ENCODE measurements at places on chromosomes 12 and 14.

DNA sequence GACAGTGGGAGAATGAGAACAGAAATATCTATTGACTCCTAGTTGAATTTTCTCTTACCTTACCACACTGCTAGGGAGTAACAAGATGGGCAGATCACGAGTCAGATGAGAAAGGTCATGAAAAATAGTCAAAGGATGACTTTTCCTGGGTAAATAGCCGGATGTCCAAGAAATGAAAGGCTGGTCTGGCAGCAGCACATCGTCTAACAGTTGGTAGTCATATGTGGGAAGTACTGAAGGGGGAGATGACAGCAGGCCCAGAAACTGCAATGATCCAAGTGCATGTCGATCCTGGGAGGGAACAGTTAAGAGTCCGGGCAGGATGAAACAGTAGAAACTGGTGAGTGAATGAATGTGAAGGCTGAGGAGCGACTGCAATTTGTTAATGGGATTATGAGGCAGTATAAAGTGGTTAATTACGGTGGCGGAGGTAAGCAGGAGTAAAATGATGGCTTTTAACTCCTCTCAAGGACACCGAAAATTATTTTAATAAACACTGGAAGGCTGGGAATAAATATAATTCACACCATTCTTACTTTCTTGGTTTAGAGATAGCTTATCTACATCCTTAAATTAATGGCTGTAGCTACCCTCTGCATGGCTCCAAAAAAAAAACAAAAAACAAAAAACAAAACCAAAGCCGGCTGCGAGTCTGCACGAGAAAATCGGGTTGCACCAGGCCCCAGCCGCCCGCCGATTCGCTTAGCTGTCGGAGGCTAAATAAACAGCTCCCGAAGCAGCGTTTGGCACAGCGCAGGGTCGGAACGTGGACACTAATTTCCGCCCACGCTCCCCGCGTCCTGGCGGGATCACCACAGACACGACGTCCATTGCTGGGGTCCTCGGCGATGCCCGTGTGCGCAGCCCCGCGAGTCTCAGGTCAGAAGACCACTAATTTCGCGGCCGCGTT lies 1.0 kb upstream of the ERC1 start:
- DNase-seq, result peak; percentile 69

- DNase-seq, result no peak
Observed at GRCh38 chr14:87409393-87409792, 583.6 kb downstream of the GALC start.

DNA sequence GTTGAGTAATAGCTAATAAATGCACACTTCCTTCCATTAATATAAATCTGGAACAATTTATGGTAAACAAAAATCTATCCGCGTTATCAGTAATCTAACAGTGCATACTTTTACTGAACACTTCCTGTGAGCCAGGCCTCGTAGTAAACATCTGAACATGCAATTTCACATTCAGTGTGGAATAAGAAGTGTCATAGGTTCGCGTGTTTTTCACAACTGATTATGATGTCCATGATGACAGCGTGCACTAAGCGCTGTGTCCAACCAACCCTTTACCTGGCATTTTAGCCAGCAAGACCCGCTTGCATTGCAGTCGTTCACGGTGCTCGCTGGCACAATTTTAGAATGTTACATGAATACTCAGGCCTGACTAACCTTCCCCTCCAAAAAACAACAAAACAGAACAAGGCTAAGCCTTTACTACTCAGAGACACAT lies 2.1 kb downstream of the PNMA1 start:
- no peak for DNase-seq

DNA sequence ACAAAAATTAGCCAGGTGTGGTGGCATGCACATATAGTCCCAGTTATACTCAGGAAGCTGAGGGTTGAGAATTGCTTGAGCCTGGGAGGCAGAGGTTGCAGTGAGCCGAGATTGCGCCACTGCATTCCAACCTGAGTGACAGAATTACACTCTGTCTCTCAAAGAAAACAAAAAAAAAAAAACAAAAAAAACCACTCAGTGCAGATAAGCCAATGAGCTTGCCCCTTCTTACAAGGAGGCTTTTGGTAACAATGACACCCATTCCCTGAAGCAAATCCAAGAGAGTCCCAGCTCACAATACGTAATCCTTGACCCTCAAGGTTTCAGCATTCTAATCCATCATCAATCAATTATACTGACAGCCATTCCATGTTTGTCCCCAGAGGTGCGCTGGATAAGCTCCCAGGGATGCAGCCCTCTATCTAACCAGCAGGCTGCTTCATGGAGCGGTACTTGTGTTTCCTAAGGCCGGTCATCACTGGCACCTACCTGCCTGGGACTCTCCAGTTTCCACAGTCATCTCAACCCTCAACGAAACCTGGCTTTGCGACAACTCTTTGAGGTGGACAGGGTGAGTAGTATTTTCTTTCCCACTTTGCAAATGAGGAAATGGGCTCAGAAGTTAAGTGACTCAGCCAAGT lies 12.4 kb downstream of the GCN1 start:
- DNase-seq, result no peak

DNA sequence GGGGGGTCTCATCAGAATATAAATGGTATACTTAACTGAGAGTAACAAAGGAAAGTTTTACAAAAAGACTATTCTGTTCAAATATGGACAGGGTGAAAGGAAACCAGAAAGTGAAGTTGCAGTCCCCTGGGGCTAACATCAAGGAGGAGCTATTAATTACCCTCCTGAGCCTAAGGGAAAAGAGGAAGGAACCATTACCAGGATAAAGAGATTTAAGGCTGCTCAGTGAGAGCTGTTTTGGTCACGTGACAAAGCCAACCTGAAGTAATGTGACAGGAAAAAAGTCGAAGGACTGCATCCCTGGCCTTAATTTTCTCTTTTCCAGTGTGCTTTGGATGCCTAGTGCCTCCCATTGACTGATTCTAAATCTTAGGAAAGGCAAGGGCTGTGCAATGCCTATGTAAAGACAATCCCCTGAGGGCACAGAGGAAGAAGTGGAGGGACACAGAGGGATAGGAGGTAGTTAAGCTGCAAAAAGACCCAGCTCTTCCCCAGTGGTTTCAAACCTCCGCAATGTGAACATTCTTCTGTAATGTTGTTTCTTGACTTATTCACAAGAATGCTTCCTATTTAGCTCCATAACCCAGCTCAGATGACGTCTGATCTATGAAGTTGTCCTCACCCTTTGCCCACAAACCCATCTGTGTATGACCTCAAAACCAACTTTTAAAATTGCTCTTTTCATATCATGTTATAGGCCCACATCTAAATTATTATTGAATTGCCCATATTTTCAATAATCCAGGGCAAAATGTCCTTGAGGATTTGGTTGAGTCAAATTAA lies 187.7 kb upstream of the DCN start:
- no peak for DNase-seq

GRCh38 chr14:83706231-83706954 lies 1823.6 kb upstream of the FLRT2 start:
- DNase-seq, result no peak
